ENCODE measurements at places on chromosomes 7 and 10.
A peak's percentile ranks its signal among the peaks of the same experiment; 100 is the strongest.

GRCh38 chr10:96188421-96188820 lies 58.3 kb downstream of the ZNF518A start:
- no peak for DNase-seq

GRCh38 chr10:19453967-19454366 lies 362.3 kb upstream of the PLXDC2 start:
- no peak for DNase-seq

DNA sequence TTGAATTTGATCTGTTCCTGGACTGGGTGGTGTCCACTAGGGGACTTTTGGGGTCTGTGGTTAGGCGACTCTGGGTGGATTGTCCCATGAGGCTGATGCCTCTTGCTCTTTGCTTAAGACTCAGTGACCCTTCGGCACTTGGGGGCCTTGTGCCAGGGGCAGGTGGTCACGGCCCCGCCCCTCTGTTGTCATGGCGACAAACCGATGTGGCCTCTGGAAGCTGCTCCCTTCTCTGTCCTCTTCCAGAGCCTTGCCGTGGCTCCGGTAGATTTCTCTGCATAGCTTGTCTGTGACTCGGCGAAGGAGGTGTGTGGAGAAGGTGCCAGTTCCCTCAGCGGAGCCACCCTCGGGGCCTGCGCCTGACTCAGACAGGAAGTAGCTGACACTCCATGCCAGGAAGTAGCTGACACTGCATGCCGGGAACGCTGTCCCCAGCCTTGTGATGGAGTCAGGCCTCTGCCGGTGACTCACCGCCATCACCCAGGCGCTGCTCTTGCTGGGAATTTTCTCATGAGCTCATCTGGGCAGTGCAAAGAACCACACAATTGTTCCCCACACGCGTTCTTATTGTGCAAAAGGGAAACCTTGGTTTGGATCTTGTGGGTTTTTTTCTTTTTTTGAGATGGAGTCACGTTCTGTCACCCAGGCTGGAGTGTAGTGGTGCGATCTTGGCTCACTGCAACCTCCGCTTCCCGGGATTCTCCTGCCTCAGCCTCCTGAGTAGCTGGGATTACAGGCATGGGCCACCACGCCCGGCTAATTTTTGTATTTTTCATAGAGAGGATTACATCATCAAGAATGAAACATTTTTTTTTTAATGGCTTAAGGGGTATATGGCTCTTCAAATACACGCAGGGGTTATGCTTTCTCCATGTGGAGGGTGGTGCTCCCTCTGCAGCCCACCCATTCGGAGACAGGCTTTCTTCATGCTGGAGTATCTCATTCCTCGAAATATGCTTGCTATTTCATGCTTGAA lies 72.6 kb downstream of the PFKFB3 start:
- DNase-seq, result peak; percentile 85

DNA sequence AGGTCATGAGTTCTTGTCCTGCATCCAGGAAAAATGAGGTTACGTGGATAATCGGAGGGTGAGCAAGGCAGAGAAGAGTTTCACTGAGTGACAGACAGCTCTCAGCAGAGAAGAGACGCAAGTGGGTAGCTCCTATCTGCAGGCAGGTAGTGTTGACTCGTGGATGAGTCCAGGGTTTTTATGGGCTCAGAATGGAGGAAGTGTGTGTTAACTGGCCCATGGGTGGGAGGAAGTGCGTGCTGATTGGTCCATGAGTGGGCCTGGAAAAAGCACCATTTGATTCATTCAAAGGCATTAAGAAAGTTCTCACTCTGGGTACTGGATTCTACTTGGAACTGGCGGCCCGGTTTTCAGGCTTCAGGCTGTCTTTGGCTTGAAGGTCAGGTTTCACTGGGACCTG lies 4.8 kb upstream of the DMTF1 start:
- no peak for DNase-seq

DNA sequence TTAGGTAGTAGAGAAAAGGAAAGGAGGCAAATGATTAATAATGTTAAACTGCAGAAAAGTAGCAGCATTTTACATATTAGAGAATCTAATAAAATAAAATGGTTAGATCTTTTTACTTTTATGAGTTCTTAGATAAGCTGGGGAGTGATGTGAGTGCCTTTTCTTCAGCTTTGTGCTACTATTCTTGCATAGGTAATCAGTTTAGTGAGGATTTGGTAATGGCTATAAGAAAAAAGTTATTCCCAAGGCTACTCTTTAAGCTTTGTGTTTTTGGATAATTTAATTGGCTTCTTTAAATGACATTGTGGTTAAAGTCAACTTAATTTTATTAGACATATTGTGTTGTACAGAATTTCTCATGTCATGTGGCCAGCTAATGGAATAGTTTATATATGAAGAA lies 3.7 kb downstream of the KCND2 start:
- DNase-seq, result no peak

DNA sequence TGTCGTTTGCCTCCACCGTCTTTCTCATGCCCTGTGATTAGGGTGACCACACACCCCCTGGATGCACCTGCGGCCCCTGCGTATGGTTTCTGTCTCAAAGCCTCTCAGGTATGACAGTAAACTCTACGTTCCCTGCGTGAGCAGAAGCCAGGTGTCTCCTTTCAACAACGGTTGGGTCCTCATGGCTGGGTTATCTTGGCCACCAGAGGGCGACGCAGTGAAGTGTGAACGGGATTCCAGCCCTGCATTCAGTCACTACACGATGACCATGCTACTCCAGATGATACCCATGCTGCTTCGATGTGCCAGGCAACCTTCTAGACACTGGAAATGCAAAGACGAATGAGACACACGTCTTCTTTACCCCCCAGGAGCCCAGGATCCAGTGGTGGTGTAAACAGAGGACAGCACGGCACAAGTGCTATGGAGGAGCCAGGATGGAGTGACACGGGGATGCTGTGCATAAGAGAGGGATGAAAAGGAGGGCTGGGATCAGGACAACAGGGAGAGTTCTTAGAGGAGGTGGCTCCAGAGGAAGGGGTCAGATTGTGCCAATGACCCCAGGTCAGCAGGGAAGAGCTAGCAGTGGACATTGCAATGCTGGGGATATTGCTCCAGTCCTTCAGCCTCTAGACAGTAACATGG lies 228.1 kb upstream of the PFKP start:
- no peak for DNase-seq

- DNase-seq, result no peak
Measured at GRCh38 chr10:95742485-95742884, 13.5 kb upstream of the ENTPD1 start.

- no peak for DNase-seq
Measured at GRCh38 chr7:73941836-73942551, 81.0 kb downstream of the TMEM270 start.

DNA sequence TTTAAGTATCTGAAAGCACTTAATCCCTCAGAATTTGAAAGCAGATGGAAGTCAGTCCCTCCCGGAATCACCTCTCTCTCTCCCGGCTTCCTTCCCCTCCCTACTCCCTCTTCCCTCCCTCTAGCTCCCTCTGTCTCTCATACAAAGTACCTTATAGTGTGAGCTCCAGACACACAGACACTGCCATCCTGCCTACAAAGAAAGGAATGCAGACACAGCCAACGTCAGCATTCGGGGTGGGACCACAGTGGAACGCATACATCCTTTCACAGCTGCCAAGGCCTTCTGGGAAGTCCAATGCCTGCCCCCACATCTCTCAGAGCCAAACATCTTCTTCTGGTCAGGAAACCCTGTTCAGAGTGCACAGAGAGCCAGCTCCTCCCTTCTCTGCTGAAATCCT lies 9.3 kb downstream of the NOD1 start:
- no peak for DNase-seq
